ENCODE measurements at places on chromosomes 16 and 17. TPM values are rescaled to one million over a fixed set of nuclear protein-coding genes. Genes with fewer than 3 reads are reported as not detected.
A peak's percentile ranks its signal among the peaks of the same experiment; 100 is the strongest.

Gene CLCN7
- 148 TPM for total RNA-seq

Gene BAIAP3
- total RNA-seq, result 7.8 TPM

- no peak for DNase-seq
Observed at GRCh38 chr17:51685287-51685909, 425.1 kb downstream of the UTP18 start.

Gene HOXB3
- total RNA-seq, result 6.1 TPM

GRCh38 chr16:78443542-78444364, 344.3 kb downstream of the WWOX start:
- no peak for DNase-seq

GRCh38 chr17:80605326-80606066, 60.9 kb downstream of the RPTOR start:
- DNase-seq, result peak; percentile 44

- peak; percentile 70 for DNase-seq
Observed at GRCh38 chr16:54936979-54937670, 6.5 kb downstream of the IRX5 start.

- DNase-seq, result no peak
Observed at GRCh38 chr17:51647826-51648225, 387.5 kb downstream of the UTP18 start.

DNA sequence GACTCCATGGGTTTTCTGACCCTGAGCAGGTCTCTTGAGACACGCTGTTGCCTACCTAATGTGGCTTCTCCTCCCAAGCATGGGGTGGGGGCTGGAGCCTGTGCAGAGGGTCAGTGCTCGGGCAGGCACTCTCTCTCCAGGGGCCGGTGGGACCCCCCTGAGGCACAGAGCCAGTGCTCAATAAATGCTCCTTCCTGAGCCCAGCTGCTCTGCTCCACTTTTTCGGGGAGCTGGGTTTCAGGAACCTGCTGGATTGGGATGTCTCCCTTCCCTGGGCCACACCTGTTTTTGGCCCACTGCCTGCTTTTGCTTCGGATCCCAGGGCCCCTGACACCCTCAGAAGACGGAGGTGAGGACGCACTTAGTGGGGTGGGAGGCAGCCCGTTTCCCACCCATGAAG, 1.3 kb upstream of the TRIM65 start:
- no peak for DNase-seq

Gene ZPBP2
- total RNA-seq, result not detected

DNA sequence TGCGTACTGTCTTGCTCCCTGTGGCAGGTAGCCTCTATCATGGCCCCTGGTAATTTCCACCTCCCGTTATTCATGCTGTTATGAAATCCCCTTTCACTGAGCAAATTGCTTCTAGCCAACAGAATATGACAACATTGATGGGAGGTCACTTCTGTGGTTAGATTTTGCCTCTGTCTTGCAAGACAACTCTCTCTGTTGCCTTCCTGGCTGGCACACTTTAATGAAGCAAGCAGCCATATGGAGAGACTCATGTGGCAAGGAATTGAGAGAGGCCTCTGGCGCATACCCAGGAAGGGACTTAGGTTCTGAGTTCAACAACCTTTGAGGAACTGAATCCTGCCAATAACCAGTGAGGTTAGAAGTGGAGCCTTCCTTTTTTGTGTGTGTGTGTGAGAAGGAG, 51.8 kb upstream of the GPRC5B start:
- no peak for DNase-seq

Gene GFAP
- not detected for total RNA-seq

- DNase-seq, result peak; percentile 78
Observed at GRCh38 chr17:77909236-77909635, 49.3 kb upstream of the TNRC6C start.

DNA sequence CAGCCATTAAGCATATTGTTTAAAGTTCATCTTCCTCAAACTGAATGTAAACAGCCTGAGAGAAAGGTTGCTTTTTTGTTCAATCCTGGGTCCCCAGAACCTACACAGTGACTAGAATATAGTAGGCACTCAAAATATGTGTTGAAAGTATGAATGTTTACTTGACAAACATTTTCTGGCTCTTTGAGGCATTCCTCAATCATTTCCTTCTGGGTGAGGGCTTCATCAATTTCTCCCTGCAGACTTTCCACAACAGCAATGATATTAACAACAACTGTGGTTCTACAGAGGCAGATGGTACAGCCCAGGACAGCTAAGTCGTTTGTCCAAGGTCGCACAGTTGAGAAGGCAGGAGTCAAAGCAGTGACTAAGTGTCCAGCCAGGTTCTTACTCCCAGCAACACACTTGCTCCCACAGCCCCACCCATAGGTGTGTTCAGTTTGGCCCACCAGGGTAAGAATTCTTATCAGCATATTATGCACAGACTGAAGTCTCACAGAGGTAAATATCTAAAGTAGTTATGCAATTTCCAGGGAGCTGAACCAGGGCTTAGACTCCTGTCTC, 61.1 kb downstream of the HS3ST3B1 start:
- peak; percentile 76 for DNase-seq

DNA sequence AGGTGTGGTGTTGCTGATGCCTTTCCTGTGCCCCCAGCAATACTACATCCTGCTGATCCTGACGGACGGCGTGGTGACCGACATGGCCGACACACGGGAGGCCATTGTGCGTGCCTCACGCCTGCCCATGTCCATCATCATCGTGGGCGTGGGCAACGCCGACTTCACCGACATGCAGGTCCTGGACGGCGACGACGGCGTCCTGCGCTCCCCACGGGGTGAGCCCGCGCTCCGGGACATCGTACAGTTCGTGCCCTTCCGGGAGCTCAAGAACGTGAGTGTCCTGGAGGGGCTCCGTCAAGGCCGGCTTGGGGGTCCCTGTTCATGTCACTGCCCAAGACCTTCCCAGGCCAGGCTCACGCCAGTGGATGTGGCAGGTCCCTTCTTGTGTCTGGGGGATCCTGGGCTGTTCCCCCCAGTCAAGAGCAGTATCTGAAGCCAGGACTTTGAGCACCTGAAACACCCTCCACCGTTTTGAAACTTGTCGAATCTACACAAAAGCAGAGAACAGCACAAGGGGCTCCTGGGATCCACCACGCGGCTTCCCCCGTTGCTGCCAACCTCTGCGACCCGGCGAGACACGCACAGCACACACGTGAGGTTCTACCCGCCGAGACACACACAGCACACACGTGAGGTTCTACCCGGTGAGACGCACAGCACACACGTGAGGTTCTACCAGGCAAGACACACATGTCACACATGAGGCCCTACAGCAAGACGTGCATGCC, 17.9 kb upstream of the DPEP1 start:
- no peak for DNase-seq

- peak; percentile 17 for DNase-seq
Observed at GRCh38 chr17:70677783-70678647, 508.7 kb downstream of the KCNJ2 start.

DNA sequence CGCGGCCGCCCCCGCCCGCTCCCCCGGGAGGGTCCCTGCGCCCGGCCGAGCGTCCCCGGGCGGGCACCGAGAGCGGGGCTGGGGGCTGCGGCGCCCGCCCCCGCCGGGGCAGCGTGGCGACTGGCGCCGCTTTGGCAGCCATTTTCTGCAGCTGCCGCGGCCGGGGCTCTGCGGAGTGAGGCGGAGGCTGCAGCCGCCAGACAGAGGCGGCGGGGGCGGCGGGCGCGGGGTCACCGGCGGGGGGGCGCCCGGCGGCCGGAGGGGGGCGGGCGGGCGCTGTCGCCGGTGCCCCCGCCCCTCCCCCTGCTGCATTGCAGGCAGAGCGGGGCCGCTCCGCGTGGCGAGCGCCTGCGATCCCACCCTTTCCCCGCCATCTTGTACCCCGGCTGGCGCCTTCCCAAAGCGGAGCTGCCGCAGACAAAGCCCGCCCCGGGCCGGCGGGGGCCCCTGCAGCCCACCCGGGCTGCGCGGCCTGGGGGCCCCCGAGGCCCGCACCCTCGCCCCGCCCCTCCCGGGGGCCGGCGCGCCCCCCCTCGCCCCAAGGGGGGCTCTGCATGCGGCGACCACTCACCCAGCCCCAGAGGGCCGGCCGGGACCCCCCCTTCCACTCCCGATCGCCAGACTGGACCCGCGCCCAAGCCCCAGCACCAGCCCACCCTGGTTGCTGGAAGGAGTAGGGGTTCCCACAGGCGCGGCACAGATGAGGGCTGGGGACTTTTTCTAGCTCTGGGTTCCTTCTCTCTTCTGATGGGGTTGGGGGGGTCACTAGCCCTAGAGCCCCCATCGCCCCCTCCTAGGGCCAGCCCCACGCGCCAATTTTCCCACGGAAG, 16.6 kb upstream of the CBX8 start:
- DNase-seq, result peak; percentile 80

Gene CDC42EP4
- 93.3 TPM for total RNA-seq

- DNase-seq, result no peak
Observed at GRCh38 chr16:72424757-72425156, 252.8 kb upstream of the PMFBP1 start.

DNA sequence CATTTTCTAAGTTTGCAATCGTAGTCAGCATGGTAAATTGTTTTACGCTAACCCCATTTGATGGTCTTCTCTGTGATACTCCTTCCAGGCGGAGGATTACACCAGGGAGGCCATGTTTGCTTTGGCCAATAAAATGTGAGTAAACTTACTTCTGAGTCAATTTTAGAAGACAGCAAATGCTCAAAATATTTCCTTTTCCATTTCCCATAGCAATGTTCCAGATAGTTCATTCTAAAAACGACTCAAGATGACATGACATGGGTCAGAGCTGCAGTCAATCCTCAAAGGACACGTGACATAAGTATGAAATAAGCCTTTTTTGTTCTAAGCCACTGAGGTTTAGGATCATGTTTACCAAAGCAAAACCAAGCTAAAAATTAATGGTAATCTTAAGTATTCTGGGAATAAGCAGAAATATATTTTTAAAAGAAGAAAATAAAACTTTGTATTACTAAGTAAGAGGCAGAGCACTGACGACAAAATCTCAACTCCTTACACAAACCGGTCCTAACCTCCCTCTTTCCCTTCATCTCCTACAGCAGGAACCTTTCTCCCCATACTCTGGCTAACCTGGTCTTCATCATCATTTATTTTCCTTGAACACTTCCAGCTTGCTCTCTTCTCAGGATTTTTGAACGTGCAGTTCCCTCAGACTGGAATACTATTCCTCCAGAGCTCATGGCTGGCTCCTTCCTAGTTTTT, 266.2 kb downstream of the CEP112 start:
- DNase-seq, result no peak

DNA sequence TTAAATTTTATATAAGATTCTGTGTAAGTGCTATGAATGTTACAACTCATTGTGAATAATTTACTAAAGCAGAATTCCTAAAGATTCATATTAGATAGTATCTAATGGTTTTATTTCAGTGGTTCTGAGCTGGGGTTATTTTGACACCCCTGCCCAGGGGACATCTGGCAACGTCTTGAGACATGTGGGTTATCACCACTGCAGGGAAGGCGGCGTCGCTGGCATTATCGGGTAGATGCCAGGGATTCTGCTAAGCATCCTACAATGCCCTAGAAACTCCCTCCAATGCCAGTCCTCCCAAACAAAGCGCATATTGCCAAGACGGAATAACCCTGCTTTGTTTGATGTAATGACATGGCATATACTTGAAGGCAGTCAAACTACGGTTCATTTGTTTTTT, 372.3 kb upstream of the ZFHX3 start:
- DNase-seq, result no peak

All from stomach (tissue), 19 donors.